WERI-Rb-1 (cell line): ENCODE measurements at places on chromosomes 16 and 17.

DNA sequence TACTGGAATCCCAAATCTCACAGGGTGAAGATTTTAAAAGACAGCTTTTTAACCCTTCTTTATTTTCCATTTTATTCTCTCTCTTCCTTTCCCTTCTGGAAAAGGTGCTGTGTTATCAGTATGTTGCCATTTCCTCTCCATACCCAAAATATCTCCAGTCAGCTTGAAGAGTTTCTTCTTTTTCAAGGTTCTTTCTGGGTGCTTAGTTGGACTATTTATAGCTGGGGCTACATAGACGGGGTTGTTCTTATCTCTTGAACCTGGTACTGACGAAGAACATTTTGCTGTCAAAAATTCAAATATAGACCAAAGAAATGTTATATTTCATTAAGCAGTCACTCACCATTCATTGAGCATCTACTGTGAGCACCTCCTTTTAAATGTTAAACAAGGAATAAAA lies 48.6 kb downstream of the IST1 start:
- no peak for DNase-seq

DNA sequence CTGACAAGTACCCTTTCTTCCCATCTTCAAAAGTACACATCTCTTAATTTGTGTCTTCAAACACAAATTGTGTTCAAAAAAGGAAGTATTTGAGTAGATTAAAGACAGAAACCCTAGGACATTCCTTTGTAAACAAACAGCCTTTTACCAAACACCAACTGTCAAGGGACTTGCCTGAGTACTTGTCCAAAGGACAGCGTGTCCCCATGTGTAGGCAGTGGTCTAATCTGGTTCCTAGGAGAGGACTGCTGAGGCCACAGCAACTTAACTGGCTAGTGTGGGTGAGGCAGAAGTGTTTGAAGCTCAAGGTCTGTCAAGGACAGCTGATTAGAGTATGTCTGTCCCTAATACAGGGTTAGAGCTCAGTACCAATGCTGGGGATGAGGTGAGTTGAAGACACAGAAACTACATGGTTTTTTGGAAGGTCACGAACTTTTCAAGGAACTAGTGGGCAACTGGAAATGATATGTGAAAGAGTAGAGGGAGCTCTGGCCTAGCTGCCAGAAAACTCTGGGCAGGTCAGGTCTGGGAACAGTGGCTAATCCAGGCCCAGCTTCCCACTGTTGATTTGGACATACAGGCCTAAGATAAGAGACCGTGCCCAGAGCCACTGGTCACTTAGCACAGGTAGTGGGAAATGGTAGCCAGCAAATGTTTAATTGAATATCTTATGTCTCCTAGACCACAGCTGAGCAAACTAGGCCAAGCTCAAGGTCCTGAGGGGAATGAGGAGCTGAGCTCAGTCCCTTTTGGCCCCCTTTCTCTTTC lies 10.1 kb downstream of the HMOX2 start:
- DNase-seq: peak; percentile 55

GRCh38 chr17:83110735-83111134 lies 31.3 kb downstream of the METRNL start:
- no peak for DNase-seq

GRCh38 chr16:85675251-85675874 lies 13.4 kb downstream of the GINS2 start:
- no peak for DNase-seq

GRCh38 chr17:29291163-29291752 lies 2.7 kb downstream of the NUFIP2 start:
- no peak for DNase-seq

DNA sequence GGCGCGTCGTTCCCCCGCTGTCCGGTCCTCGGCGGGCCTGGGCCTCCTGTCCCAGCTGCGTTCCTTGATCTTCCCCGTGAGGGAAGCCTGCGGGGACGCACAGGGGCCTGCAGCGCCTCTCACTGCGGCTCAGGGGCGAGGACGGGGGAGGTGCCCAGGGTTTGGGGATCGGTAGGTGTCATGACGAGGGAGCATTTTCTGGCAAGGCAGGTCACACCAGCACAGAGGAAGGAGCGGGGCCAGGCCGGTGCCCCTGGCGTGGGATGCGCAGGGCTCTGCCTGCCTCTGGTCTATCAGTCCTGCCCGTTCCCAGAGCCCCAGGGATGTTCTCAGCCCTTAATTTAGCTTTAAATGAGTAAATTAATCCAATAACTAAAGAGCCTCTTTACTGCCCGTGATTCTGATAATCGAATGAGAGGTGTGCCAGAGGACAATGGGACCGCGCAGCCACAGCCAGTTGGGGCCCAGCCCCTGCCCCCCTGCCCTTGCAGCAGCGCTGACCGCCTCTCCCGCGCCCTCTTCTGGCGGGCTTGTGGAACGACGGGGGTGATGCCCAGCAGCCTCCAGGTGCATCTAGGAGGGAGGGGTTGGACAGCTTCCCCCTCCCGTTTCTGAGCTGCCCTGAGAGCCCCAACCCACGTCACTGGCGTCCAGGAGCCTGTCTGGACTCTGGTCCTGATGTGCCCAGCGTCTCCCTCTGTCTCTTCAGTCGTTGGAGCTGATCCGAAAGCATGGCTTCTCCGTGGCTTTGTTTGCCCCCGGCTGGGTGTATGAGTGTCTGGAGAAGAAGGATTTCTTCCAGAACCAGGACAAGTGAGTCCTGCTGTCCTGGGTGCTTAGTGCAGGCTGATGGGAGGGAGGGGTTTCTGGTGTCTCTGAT lies 7.9 kb downstream of the ENGASE start:
- DNase-seq: peak; percentile 86

- peak; percentile 61 for DNase-seq
Measured at GRCh38 chr16:1152651-1153259, at the start of gene CACNA1H. CACNA1H (plus strand) TSS chr16:1153106; CDS start chr16:1153738, 632 bp downstream.

DNA sequence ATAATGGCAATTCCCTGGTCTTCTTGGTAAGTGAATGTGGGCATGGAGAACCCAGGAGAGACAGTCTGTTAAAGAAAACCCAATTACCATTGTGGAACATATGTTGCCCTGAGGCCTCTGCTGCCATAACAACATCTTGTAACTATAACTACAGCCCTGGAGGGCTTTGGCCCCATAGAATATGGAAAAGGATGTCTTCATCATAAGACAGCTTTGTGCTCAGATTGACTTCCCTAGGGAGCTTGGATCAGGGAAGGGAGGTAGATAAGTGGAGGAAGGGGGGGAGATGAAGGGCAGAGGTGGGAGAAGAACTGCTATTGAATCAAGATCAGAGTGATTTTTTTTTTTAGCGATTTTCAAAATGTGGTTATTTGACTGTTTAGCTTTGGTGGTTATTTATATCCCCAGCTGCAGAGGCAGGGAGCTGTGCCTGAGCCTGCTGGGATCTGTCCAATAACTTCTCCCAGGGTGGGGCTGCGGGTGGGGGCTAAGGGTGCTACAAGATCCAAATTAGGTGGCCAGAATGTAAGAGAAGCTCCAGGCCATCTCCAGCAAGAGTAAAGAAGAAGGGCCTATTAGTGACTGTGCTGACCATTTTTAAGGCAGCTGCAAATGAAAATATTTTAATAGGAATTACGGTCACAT lies 5.3 kb upstream of the KAT7 start:
- DNase-seq: no peak

DNA sequence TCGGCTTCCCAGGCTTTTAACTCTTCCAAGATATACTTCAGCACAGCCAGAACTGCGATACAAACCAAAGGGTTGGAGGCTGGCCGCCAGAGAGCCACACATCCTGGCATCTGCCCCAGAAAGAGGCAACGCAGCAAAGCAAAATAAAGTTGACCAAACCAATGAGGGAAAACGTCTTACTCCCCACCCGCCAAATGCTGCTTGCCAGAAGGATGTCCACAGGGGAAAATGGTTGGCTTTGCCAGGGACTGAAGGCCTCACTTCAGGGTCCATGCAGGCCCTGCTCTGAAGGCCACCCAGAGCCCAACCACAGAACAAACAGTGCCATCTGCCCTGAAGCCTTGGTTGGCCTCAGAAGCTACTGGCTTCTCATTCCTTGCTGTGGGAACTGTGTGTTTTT lies 15.0 kb downstream of the CACNG1 start:
- DNase-seq: no peak

GRCh38 chr16:84048270-84048669 lies 5.7 kb upstream of the SLC38A8 start:
- peak; percentile 25 for DNase-seq

GRCh38 chr17:3663102-3664011 lies 5.0 kb downstream of the TAX1BP3 start:
- peak; percentile 42 for DNase-seq

GRCh38 chr16:3135126-3135715 lies 392 bp downstream of the ZNF213 start:
- no peak for DNase-seq

DNA sequence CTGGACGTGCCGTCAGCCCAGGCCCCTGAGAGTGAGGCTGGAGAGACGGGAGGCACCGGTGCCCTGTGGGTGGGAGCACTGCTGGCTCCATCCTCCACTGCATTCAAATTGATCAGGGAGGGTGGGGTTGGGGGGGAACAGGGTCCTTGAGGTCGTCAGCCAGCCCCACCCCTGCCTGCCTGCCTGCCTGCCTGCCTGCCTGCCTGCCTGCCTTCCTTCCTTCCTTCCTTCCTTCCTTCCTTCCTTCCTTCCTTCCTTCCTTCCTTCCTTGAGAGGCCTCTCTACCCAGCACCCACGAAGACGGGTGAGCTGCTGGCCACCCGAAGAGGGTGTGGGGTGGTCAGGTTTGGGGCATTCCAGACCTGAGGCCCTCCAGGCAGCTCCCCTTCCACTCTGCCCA lies 16.0 kb downstream of the BAHCC1 start:
- DNase-seq: no peak
